Endothelial cell (in vitro differentiated cells): ENCODE measurements at places on chromosomes 16 and 17. TPM values are rescaled to one million over a fixed set of nuclear protein-coding genes. Genes with fewer than 3 reads are reported as not detected.
A peak's percentile ranks its signal among the peaks of the same experiment; 100 is the strongest.

GRCh38 chr16:1980030-1980769 lies 1.1 kb downstream of the NOXO1 start:
- DNase-seq = no peak
- peaks cover 28% of the 10 kb centered on the region for H3K27me3 ChIP-seq
- H3K27ac ChIP-seq = no peak overlapping the region
- H3K4me1 ChIP-seq = peaks cover 14% of the 10 kb centered on the region

Gene CDH11
- 42.6 TPM for total RNA-seq

DNA sequence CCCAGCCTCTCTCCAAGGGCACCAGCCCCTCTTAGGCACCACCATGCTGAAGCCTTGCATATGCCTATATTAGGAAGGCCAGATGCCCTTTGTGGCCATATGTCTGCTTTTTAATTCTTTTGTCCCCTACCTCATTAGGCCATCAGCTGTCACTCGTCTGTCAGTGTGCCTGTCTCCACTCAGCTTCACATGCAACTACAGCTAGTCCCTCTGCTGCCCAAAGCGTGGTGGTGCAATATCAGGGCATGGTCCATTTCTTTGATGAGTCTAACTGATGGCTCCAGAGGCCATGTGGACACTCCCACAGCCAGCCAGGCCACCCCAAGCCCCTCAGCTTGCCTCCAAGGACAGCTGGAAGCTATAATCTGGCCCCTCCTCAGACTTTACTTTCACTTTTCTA lies 36.3 kb downstream of the MYO18A start:
- H3K27ac ChIP-seq = peak overlapping the region; percentile 45
- H3K4me3 ChIP-seq = no peak overlapping the region
- peak; percentile 45 for DNase-seq
- peaks cover 8% of the 10 kb centered on the region for H3K27me3 ChIP-seq

- DNase-seq = no peak
- H3K27me3 ChIP-seq = peaks cover 3% of the 10 kb centered on the region
- H3K36me3 ChIP-seq = no peaks in the 10 kb centered on the region
- no peak overlapping the region for H3K4me3 ChIP-seq
- H3K27ac ChIP-seq = no peak overlapping the region
Measured at GRCh38 chr17:18076936-18077335, 10.8 kb upstream of the DRG2 start.

DNA sequence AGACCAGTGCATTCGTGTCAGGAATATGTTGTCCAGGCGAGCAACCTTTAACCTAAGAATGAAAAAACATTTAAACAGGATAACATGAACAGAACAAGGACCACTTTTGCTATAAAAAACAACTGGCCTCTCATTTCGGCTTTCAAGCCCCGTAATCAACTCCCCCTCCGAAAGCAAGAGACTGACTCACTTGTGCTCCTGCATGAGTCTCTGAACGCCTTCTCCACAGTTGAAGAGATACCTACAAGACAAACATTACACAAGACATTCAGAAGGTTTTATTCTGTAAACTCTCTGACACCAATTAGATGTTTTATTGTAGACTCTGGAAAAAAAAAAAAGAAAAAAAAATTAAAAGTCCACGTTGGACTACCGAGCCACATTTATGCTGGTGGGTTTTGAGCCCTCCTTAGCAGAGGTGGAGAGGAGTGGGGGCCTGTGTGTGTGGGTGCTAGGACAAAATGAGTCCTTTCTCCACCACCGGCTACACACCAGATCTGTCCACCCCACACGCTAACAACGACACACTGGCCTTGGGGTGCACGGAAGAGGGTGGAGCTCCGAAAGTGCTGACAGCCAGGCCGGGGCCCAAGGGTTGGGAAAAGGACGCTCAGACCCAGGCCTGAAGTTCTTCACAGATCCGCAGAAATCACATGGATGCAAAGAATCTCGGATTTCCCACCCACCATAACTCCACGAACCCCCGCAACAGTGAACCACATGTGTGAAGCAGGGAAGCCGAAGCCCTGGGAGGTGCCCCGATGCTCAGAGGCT lies 759 bp downstream of the ELAC2 start:
- H3K36me3 ChIP-seq = peaks cover 26% of the 10 kb centered on the region
- H3K27me3 ChIP-seq = peaks cover 5% of the 10 kb centered on the region
- peak overlapping the region; percentile 96 for H3K4me3 ChIP-seq
- H3K27ac ChIP-seq = peak overlapping the region; percentile 59
- peaks cover 4% of the 10 kb centered on the region for H3K4me1 ChIP-seq
- peak; percentile 14 for DNase-seq

Gene KRTAP4-9
- not detected for total RNA-seq
